Stimulated activated CD8-positive, alpha-beta memory T cell treated with anti-CD3 and anti-CD28 coated beads, Interleukin-7, amount 100 ng/mL, for 1 hour (primary cell): ENCODE measurements at places on chromosomes 1 and 21.

DNA sequence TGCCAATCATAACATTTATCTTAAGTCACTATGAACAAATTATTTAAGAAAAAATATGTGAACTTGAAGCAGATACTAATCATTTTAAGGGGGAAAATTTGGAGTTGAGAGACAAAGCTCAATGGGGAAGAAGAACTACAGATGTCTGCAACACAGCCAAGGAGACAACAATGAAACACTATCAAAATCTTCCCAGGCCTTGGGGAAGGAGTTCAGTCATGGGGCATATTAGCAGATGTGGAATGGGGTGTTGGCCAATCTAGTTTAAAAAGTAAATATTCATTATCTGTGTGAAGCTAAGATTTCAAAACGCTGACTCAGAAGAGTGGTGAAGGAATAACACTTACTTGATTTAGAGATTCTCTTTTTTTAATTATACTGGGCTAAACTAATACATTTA lies 671.6 kb upstream of the ZP4 start:
- no peak for DNase-seq

DNA sequence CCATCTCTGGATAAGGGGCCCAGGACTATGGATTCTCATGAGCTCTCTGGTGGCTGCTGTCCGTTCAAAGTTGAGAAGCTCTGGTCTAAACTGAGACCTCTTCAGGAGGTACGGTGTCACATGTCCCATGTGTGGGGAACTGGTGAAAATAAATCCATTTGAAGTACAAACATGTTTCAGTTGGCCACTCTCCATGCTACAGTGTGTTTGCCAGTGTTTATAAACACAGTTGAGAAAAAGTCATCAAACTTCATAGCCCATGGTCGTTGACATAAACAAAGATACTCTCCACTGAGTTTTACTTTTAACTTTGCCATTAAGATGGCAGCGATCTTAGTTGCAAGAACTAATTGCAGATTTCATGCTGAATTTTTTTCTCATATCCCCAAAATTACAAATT lies 72.8 kb downstream of the PSMG1 start:
- no peak for DNase-seq

DNA sequence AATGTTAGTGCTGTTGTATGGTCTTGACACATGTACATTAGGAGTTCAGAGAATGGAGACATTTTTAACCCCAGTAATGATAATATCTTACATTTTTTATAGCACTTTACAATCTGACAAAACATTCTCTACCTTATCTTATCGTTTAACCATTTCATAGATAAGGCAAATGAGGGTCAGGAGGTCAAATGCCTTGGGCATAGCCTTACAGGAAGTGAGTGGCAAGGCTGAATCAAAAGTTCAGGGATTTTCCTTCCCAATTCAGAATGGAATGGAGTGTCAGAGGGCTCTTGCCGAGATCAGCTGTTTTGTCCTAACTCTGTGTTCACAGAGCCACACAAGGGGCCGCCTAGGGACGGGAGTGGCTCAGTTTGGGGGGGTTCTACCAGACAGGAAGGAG lies 57.6 kb upstream of the AK4 start:
- DNase-seq, result no peak

DNA sequence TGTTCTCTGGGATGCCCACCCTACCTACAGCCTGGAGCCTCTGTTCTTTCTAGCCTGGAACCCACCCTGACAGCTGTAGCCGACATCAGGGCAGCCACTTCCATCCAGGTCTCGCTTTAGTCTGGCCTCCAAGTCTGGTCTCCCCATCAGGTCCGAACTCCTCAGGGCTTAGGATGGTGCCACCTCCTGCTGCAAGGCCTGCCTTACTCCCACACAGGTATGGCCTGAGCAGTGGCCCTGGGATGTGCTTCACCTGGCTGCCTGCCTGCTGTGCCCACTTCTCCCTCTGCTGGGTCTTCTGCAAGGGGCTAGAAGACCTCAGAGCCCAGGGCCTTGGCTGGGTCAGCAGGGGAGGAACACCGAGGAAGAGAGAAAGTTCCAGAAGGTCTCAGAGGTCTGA lies 35.7 kb upstream of the MAGOH start:
- no peak for DNase-seq

DNA sequence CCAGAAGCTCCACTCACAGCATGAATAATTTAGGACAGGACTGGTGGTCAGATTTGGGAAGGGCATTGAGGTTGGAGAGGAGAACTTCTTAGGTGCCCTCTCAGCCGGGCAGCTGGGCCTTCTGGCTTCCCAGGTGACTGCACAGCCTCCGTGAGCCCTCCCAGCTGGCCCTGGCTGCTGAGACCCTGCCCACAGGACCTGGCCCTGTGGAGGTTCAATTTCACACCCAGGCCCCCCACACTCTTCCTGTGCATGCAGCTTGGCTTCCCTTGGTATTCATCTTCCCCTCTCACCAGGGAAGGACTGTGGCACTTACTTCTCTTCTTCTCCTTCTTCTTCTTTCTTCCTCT lies 50.6 kb downstream of the NDUFS5 start:
- no peak for DNase-seq
